ENCODE measurements at places on chromosomes 7 and 10. TPM values are rescaled to one million over a fixed set of nuclear protein-coding genes. Genes with fewer than 3 reads are reported as not detected.

Gene ZPBP
- total RNA-seq, result not detected

Gene OR2A1
- not detected for total RNA-seq

Gene PRPS1L1
- total RNA-seq, result not detected

DNA sequence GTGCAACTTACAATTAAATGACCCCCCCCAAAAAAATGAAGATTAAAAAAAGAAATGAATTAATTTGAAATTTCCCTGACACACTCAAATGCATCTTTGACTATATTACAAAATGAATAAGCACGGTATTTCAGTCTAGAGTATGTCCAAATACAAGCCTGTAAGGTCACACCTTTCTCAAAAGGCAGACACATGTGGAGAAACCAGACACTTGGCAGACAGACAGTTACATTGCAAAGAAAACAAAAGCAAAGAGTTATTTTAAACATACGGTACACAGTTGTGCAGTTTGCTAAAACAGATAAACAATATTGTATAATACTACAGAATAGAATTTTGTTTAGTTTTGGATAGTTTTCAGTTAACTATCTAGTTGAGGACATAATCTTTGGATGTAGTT lies 153.0 kb downstream of the ATE1 start:
- H3K27ac ChIP-seq, result no peak overlapping the region
- DNase-seq, result no peak
- no peaks in the 10 kb centered on the region for H3K36me3 ChIP-seq
- H3K4me1 ChIP-seq, result no peaks in the 10 kb centered on the region
- H3K27me3 ChIP-seq, result no peaks in the 10 kb centered on the region

DNA sequence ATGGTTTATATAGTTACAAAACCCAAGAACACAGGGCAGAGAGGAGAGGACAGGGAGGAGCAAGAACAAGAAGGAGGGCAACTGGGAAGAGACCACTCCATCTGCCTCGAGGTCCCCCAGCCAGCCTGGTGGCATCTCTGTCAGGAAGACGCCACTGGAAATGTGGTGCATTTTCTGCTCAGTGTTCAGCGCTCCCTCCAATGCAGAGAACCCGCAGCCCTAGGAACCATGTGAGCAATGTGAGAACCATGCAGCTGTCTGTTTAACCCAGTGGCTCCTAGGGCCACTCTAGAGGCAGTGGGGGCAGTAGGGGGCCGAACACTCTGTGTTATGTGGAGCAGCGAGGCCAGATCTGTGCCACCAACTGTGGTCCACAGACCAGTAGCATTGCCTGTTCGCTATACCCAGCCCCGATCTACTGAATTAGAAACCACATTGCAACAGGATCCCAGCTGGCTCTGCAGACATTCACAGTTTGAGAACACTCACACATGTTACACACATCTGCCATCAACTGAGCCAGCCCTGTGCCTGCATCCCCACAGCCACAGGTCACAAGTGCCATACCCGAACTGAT lies 110.2 kb downstream of the CPXM2 start:
- H3K4me1 ChIP-seq, result no peaks in the 10 kb centered on the region
- H3K27me3 ChIP-seq, result no peaks in the 10 kb centered on the region

- H3K27ac ChIP-seq, result no peak overlapping the region
- H3K27me3 ChIP-seq, result peaks cover 70% of the 10 kb centered on the region
- H3K36me3 ChIP-seq, result no peaks in the 10 kb centered on the region
- DNase-seq, result peak; percentile 53
These were observed 7.5 kb upstream of the EBF3 start for GRCh38 chr10:129971381-129972144.

DNA sequence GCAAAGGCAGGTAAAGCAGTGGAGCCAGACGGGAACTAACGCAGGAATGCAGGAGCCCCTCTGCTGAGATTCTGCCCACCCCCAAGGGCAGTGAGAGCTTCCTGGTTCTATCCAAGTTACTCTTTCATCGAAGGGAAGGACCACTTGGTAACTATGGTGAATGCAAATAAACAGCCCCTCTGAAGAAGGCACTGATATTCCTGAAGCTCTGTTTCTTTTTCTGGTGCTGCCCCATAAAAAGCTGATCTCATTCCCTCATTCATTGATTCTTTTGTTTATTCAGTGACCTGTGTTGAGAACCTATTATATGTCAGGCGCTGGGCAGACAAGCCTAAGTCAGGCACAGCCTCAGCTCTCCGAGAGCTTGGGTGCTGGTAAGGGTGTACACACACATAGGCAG lies 217.3 kb downstream of the SNX10 start:
- DNase-seq, result no peak
- no peaks in the 10 kb centered on the region for H3K4me1 ChIP-seq
- no peaks in the 10 kb centered on the region for H3K27me3 ChIP-seq

GRCh38 chr7:31892099-31892829 lies 177.9 kb downstream of the PDE1C start:
- no peaks in the 10 kb centered on the region for H3K4me1 ChIP-seq
- no peak overlapping the region for H3K4me3 ChIP-seq
- DNase-seq, result no peak
- no peaks in the 10 kb centered on the region for H3K27me3 ChIP-seq
- no peak overlapping the region for H3K27ac ChIP-seq

DNA sequence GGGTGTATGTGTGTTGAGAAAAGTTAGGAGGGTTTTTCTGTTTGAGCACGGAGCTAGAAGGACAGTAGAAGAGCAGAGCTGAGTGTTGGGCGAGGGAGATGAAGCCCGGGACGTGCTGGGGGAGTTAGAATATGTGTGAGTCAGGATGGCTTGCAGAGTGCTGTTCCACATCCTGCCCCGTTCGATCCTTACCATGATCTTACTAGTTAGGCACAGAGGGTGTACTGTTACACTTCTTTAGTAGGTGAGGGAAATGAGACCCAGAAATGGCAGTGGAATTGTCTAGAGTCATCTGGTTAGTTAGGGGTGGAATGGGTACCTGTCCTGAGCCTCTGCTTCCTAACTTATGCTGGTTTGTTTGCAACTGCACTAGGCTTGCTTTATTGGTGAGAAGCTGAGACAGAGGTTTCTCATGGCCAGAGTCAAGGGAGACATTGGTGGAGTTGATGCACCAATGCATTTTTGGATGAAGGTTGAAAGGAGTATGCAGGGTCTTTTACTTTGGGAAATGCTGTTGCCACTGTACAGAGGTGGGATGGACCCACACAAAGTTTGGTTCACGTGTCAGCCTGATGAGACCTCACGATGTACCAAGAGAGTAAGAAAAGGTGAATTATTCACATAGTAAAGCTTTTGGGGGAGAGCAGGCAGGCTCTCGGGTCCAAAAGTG lies 42.4 kb downstream of the CCNY start:
- H3K27me3 ChIP-seq, result no peaks in the 10 kb centered on the region
- H3K27ac ChIP-seq, result no peak overlapping the region
- H3K36me3 ChIP-seq, result no peaks in the 10 kb centered on the region
- H3K4me1 ChIP-seq, result no peaks in the 10 kb centered on the region
- H3K4me3 ChIP-seq, result no peak overlapping the region

DNA sequence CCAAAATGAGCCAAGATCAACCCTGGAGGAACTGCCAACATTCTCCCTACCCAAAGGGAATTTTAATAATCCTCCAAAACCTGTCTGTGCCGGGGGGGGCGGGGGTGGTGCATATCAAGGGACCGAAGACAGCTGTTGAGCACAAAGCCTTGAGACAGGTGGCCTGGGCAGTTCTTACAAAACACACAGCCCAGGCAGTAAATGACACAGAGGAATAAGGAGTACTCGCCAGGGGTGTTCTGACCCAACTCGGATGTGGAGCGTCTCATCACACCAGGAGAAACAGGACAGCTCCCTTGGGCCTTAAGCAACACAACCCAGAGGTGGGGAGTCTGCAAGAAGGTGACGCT lies 35.6 kb downstream of the PLAC9 start:
- no peaks in the 10 kb centered on the region for H3K27me3 ChIP-seq
- DNase-seq, result no peak
- H3K4me1 ChIP-seq, result peaks cover 42% of the 10 kb centered on the region

DNA sequence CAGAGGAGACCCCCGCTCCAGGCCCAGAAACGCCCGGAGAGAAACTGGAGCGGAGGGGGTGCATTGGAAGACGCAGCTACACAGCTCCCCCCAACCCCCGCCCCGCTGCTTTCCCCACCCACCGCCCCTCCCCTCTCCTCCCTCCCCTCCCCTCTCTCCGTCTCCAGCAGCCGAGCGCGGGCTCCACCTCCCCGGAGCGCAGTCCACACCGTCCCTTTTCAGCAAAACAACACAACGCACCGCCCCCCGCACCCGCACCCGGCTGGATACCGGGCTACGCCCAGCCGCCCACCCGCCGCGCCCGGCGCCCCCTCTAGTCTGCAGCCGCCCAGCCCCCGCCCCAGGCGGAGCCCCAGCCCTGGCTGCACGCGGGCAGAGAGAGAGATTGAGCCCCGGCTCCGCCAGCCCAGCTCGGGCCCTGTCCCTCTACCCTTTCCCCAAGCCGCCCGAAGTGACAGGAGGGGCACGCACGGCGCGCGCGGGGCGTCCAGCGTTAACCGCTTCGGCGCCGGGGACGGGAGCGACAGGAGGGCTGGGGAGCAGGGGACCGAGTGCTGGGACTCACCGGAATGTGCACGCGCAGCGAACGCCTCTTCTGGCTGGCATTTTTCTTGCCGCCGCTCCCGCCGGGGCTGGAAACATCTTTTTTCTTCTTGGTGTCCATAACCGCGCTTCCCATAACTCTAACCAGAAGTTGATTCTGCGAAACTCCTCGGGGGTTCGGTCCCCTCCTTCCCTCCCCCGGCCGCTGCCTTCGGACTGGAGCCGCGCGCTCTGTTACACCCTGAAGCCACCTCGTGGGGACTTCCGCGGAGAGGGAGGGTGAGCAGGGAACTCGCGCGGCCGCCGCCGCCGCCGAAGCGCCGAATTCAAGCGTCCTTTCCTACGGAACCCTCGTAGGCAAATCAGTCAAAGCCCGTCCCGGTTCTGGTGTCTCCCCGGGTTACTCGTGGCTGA lies 695 bp downstream of the PRKAG2 start:
- peaks cover 7% of the 10 kb centered on the region for H3K4me1 ChIP-seq
- H3K4me3 ChIP-seq, result peak overlapping the region; percentile 71
- no peaks in the 10 kb centered on the region for H3K36me3 ChIP-seq
- H3K27ac ChIP-seq, result peak overlapping the region; percentile 83
- DNase-seq, result peak; percentile 93

All from colonic mucosa (tissue), 4 donors.